ENCODE measurements at places on chromosomes 2 and 18.
A peak's percentile ranks its signal among the peaks of the same experiment; 100 is the strongest.

DNA sequence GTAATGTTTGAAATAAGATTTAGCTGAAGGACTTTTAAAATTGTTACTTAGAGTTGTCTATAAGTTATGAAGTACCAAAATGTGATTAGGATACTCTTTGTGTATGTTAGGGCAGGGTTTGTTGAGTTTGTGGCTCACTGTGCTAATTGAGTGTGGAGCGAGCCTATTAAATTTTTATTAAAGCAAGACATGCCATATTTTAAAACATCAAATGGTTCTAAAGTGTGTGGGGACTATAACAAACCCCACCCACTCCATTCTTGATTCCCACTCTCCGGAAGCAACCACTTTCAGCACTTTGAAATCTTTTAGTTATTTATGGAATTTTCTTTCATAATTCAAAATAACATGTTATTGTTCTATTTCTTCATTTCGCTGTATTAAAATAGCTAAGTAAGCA, 1.8 kb downstream of the HNMT start:
- DNase-seq: no peak

GRCh38 chr2:47516360-47517104, 113.6 kb downstream of the MSH2 start:
- DNase-seq: no peak

- DNase-seq: no peak
Measured at GRCh38 chr2:171315781-171316180, 118.0 kb downstream of the METTL8 start.

- DNase-seq: no peak
Measured at GRCh38 chr2:160305081-160305750, 105.1 kb upstream of the ITGB6 start.

GRCh38 chr2:112465382-112465781, 16.6 kb upstream of the TTL start:
- peak; percentile 44 for DNase-seq

GRCh38 chr18:55489034-55489986, 98.7 kb downstream of the TCF4 start:
- no peak for DNase-seq

DNA sequence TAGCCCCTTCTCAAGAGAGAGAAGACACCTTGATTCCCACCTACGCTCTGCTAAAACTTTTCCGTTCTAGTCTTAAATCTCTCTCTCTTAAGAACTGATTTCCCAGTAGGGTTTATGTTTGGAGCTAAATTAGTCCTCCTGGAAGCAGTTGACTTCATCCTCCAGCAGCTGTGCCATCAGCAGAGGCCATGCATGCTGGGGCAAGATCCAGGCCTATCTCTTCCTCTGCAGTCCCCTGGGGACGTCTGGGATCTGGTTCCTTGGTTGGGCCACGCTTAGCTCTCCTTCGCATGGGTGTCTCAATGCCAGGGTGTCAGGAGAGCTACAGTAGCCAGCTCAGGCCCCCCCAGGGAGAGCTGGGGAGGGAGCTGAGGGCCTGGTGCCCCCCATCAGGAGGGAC, 49.7 kb downstream of the HPCAL1 start:
- no peak for DNase-seq

DNA sequence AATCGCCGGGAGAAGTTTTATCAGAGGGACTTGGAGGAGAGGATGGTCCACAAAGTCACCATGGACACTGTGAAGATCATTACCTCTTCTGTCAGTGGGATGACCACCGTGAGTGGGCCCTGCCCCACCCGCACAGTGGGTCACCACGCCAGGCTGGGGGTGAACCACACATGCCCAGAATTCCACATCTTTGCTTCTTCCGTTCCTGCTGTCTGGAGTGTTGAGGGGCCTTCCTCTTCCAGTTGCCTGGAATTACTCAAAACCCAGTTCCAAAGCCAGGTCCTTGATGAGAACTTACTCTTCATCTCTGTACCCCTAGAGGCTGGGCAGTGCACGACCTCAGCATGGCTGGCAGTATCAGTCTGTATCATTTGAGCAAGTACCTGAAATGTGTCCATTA, 22.1 kb downstream of the MROH2A start:
- no peak for DNase-seq

DNA sequence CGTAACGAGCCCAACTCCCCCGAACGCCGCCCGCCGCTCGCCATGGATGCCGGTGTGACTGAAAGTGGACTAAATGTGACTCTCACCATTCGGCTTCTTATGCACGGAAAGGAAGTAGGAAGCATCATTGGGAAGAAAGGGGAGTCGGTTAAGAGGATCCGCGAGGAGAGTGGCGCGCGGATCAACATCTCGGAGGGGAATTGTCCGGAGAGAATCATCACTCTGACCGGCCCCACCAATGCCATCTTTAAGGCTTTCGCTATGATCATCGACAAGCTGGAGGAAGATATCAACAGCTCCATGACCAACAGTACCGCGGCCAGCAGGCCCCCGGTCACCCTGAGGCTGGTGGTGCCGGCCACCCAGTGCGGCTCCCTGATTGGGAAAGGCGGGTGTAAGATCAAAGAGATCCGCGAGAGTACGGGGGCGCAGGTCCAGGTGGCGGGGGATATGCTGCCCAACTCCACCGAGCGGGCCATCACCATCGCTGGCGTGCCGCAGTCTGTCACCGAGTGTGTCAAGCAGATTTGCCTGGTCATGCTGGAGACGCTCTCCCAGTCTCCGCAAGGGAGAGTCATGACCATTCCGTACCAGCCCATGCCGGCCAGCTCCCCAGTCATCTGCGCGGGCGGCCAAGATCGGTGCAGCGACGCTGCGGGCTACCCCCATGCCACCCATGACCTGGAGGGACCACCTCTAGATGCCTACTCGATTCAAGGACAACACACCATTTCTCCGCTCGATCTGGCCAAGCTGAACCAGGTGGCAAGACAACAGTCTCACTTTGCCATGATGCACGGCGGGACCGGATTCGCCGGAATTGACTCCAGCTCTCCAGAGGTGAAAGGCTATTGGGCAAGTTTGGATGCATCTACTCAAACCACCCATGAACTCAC, 673 bp downstream of the PCBP1 start:
- peak; percentile 47 for DNase-seq

All from D341Med (cell line).